SK-N-SH (cell line): ENCODE measurements at places on chromosomes 1 and 21. TPM values are rescaled to one million over a fixed set of nuclear protein-coding genes. Genes with fewer than 3 reads are reported as not detected.

KIAA0319L gene
- polyA plus RNA-seq = 51.9 and 63.2 TPM in 2 replicates

MCOLN2 gene
- polyA plus RNA-seq = not detected in 2 replicates

PPP1R12B gene
- 2.8 and 5.3 TPM in 2 replicates for polyA plus RNA-seq

MRPL20 gene
- polyA plus RNA-seq = 159 and 210 TPM in 2 replicates

RGS16 gene
- polyA plus RNA-seq = 0.79 and 1.7 TPM in 2 replicates

ACTA1 gene
- 0.21 and 0.36 TPM in 2 replicates for polyA plus RNA-seq

PAQR7 gene
- 5.6 and 7.0 TPM in 2 replicates for polyA plus RNA-seq

IL23R gene
- polyA plus RNA-seq = not detected in 2 replicates

SPATA46 gene
- not detected in 2 replicates for polyA plus RNA-seq

TSPAN1 gene
- polyA plus RNA-seq = 12.2 and 13.9 TPM in 2 replicates

MCOLN3 gene
- not detected in 2 replicates for polyA plus RNA-seq

LIN9 gene
- 1.7 and 2.5 TPM in 2 replicates for polyA plus RNA-seq

C1orf94 gene
- not detected in 2 replicates for polyA plus RNA-seq

KCNE2 gene
- 0.05 TPM in 1 of 2 replicates, not detected in the other for polyA plus RNA-seq

TMIGD3 gene
- not detected in 2 replicates for polyA plus RNA-seq

LCE1C gene
- polyA plus RNA-seq = not detected in 2 replicates

TGFB2 gene
- 2.4 and 3.8 TPM in 2 replicates for polyA plus RNA-seq
